AG04449 (cell line): ENCODE measurements at places on chromosomes 11 and 22.

DNA sequence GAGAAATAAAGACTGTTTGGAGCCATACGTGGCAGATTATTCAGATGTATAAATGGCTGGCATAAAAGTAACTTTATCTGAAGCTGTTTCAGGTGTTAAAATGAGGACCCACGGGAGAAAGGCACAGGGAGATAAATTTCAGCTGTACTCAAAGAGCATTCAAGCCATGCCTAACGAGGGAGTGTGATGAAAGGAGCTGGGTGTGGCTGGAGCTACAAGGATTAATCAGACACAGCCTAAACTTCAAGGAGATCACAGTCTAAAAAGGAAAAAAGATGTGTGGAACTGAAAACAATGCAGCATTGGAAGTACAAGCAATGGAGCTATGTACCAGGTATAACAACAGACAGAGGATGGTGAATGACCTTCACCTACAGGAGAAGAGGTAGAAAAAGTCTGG is 120.8 kb upstream of the APOA1 start:
- no peak for DNase-seq

- DNase-seq: no peak
Observed at GRCh38 chr11:92322225-92322624, 97.6 kb downstream of the FAT3 start.

- no peak for DNase-seq
Observed at GRCh38 chr22:30169002-30169401, 77.6 kb downstream of the LIF start.

GRCh38 chr11:46356924-46357482 is 9.7 kb downstream of the DGKZ start:
- DNase-seq: no peak

GRCh38 chr11:119744577-119744976 is 15.6 kb upstream of the NECTIN1 start:
- no peak for DNase-seq

- DNase-seq: no peak
Observed at GRCh38 chr22:31321421-31321820, 24.7 kb downstream of the PATZ1 start.

DNA sequence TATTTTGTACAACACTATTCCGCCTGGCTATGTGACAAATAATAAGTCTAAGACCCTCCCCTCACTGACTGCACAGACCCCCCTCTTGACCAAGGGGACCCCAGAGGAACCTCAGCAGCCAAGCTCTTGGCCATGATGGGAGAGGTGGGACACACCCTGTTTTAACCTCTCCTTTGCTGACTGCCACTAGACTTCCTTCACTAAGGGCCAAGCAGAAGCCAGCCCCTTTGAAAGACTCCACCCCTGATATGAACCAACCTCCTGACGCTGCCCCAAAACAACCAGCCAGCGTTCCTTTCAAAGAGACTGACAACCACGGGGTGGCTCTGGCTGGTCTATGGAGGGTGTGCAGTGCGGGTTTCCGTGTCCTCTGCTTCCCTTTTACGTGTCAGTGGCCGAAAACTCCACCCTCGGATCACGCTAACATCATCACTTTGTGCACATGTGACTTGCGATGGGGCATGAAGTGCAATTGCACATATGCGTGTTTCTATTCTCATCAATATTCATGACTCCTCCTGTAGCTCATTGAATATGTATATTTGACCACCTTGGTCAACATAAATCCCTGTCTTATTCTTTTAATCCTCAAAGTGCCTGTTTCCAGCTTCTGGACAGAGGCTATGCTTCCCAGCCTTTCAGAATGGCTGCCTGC is 643.9 kb downstream of the TBC1D22A start:
- DNase-seq: no peak

DNA sequence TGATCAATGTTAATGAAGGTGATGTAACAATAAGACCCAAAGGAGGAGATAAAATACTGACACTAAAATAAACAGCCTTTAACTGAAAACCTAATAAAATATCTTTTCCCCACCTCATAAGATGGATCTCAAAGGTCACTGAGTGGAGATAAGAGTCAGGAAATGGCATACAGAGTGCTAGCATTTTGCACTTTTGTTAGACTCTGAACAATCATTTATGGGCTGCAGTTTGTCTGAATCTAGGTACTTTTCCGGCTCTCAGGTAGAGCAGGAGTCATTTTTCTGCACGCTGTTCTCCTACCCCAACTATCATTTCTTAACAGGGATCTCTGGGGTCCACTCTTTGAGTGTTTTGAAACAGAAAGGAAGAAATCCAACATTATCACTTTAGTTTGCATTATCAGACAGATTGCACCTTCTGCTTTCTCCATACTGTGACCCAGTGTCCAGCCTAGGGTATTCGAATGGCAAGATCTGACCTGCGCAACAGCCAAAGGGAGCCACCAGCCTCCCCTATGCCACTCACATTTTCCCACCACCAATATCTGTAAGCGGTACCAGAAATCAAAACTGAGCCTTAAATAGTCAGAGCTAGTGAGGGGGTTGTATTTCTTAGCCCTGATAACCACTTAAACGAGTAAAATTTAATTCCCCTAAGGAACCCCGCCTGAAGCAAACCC is 863 bp downstream of the SIAE start:
- no peak for DNase-seq

GRCh38 chr11:1234054-1234720 is 11.3 kb downstream of the MUC5B start:
- no peak for DNase-seq

DNA sequence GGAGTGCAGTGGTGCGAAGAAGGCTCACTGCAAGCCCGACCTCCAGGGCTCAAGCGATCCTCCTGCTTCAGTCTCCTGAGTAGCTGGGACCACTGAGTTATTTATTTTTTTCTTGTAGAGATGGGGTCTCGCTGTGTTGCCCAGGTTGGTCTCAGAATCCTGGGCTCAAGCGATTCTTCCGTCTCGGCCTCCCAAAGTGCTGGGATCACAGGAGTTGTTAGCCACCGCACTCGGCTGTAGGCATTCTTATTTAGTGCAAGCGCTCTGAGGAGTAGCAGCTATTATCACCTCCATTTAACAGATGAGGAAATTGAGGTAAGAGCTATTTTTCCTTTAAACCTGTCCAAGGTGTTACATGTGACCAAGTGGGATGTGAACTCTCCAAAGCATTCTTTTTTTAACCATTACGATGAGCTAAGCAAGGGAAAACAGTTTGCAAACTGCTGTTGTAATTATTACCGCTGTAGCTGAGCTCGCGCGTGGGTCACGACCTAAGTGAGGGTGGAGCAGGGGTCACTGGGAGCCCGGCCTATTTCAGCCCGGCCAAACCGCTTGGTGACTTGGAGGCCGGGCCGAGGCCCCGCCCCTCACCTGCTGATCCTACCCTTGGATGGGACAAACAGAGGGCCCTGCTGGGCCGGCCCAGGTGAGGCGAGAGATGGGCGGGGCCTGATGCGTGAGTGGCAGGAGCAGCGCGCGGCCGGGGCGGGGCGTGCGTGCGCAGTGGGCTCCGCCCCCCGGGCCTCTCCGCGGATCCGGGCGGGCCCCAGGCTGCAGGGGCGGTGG is 449 bp upstream of the KREMEN1 start:
- DNase-seq: no peak

GRCh38 chr22:24142241-24142640 is 39.0 kb upstream of the SUSD2 start:
- DNase-seq: no peak

DNA sequence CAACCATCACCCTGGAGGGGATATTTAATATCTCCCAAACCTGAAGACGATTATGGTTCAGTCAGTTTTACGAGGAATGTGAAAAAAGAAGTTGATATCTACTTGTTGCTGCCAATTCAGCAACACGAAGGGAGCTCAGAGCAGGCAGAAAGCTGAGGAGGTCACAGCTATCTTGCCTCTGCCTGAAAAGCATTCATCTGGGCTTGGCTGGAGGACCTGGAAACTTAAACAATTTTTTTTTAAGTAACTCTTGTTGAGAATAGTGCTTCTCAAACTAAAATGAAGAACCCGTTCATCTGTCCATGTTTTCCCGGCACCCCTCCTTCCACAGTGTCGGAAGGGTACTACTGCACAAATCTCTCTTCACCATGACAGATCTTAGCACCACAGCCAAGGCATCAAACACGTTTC is 98.9 kb downstream of the MICAL3 start:
- DNase-seq: no peak

GRCh38 chr11:129584316-129584715 is 208.7 kb downstream of the BARX2 start:
- no peak for DNase-seq

DNA sequence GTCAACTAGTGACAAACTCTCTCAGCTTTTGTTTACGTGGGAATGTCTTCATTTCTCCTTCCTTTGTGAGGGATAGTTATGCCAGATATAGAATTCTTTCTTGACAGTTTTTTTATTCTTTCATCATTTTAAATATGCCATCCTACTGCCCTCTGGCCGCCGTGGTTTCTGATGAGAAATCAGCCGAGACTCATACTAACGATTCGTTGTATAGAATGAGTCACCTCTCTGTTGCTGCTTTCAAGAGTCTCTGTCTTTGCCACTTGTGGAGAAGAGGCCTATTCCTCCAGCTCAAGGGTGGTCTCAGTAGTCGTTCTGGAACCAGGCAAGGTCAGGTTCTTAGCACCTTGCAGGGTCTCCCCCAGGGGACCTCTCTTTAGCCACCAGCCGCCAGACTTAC is 8.0 kb downstream of the MYO7A start:
- DNase-seq: no peak

- DNase-seq: no peak
Observed at GRCh38 chr11:107716884-107717532, 5.2 kb upstream of the SLN start.

DNA sequence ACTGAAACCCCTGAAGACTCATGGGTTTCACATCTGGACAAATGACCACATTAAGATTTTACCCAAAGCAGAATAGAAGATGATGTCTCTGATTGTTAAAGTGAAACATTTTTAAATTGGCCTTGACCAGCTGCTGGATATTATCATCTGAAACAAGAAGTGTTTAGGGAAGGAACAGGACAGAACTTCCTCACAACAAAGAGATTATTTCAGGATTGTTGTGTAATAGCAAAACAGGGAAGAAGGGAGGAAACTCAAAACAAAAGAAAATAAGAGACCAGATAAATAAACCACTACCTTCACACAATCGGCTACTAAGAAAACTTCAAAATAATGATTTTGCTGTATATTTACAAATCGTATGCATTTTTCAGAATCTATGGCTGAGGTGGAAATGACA is 319.2 kb upstream of the API5 start:
- DNase-seq: no peak

GRCh38 chr22:29917052-29917902 is 34.3 kb downstream of the MTMR3 start:
- no peak for DNase-seq

DNA sequence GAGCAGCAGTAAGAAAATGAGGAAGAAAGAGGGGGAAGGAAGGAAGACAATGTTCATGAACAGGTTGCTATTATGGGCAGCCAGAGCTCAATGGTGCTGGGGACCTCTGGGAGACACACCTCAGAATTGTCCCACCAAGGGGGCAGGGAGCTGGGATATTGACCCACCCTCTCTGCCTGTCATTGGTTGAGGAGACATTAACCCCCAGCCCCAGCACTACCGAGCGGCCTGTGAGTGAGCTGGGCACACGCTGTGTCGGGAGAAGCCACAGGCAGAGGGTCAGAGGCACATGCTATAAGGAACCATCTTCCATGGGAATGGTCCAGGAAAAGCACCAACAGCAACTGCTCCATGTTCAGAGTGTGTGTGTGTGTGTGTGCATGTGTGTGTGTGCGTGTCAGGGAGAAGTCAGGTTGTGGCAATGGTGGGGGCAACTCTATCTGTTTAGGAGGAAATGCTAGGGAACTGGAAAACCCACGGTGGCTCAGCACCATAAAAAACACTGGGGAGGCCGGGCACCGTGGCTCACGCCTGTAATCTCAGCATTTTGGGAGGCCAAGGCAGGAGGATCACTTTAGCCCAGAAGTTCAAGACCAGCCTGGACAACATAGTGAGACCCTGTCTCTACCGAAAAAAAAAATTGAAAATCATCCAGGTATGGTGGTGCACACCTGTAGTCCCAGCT is 49.2 kb downstream of the CD6 start:
- no peak for DNase-seq

DNA sequence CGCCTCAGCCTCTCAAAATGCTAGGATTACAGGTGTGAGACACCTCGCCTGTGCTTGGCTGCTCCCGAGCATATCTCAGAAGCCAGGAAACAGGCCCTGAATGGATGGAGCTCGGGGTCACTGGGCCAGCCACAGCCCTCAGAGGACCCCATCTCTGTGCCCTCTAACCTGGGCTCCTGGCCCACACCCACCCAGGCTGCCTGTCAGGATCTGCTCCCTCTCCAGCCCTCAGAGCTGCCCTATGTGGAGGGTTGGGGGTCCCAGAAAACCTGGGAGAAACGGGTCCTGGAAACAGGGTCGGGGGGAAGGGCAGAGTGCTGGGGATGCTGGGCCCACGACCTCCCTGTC is 5.2 kb upstream of the CCDC188 start:
- no peak for DNase-seq

GRCh38 chr11:15852179-15852578 is 504.2 kb downstream of the SOX6 start:
- DNase-seq: no peak

DNA sequence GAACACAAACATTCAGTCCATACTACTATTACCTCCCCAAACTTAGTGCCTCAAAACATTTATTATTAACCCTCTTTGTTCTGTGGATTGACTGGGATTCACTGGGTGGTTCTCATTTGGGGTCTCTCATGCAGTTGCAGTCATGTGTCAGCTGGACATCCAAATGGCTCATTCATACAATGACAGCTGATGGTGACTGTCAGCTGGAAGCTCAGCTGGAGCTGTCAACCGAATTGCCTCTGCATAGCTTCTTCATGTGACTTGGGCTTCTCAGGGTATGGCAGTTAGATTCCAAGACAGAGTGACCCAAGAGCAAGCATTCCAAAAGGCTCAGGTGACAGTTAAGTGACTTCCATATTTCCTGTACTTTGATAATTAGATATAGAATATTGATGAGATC is 85.2 kb downstream of the CCDC34 start:
- DNase-seq: no peak

GRCh38 chr11:58945663-58946062 is 6.4 kb downstream of the GLYATL1 start:
- no peak for DNase-seq

DNA sequence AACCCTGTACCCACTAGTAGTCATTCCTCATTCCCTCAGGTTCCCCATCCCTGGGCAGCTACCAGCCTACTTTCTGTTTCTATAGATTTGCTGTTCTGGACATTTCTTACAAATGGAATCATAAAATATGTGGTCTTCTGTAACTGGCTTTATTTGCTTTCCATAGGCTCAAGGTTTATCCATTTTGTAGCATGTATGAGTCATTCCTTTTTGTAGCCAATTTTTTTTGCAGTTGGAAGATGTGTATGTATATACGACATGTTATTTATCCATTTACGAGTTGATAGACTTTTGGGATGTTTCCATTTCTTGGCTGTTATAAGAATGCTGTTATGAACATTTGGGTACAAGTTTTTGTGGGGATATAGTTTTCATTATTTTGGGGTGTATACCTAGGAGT is 130.6 kb downstream of the WNT11 start:
- no peak for DNase-seq
